ENCODE measurements at places on chromosomes 13 and 19. TPM values are rescaled to one million over a fixed set of nuclear protein-coding genes. Genes with fewer than 3 reads are reported as not detected.

The CDKN2D gene
- 6.1 TPM for total RNA-seq

The FCER2 gene
- not detected for total RNA-seq

The PINLYP gene
- 3.5 TPM for total RNA-seq

The ZNF587 gene
- total RNA-seq: 22.2 TPM

The DHX34 gene
- total RNA-seq: 13.4 TPM

The BEST2 gene
- total RNA-seq: not detected

The CYP4F8 gene
- under 0.01 TPM for total RNA-seq

The CDC16 gene
- total RNA-seq: 62.6 TPM

The LILRA5 gene
- total RNA-seq: not detected

The KLK10 gene
- total RNA-seq: not detected

The WIZ gene
- total RNA-seq: 7.4 TPM

The EBI3 gene
- total RNA-seq: 1.3 TPM

The SCN1B gene
- total RNA-seq: 3.2 TPM

The DAPK3 gene
- 213 TPM for total RNA-seq

The LILRB4 gene
- not detected for total RNA-seq

The PLIN4 gene
- 0.32 TPM for total RNA-seq

The CCNA1 gene
- 0.43 TPM for total RNA-seq

The CACNG6 gene
- 1.3 TPM for total RNA-seq

The SIGLEC8 gene
- total RNA-seq: not detected

The YJEFN3 gene
- 0.43 TPM for total RNA-seq

The VMAC gene
- total RNA-seq: 5.2 TPM

The C3 gene
- 1.6 TPM for total RNA-seq

The RNF17 gene
- total RNA-seq: 0.86 TPM

The SCEL gene
- total RNA-seq: not detected

The CAPS gene
- total RNA-seq: 3.9 TPM

The LIG1 gene
- 21.3 TPM for total RNA-seq

The SIGLEC9 gene
- total RNA-seq: under 0.01 TPM

The CERS1 gene
- 0.32 TPM for total RNA-seq

The RRAS gene
- total RNA-seq: 43.2 TPM

The ZNF223 gene
- total RNA-seq: 4.5 TPM

The FGF21 gene
- total RNA-seq: not detected

The CCDC122 gene
- 16.0 TPM for total RNA-seq

The ZNF835 gene
- not detected for total RNA-seq

The SPINT2 gene
- 3.5 TPM for total RNA-seq

The ANO8 gene
- total RNA-seq: 3.9 TPM

The CLN5 gene
- total RNA-seq: 38.4 TPM

The GTF3A gene
- 111 TPM for total RNA-seq

The ATXN8OS gene
- not detected for total RNA-seq

The ERICH4 gene
- total RNA-seq: not detected

The HSPB6 gene
- total RNA-seq: 20.7 TPM
